Omental fat pad (tissue), 4 donors: ENCODE measurements at places on chromosomes 12 and 14.

- no peak for DNase-seq
These were observed 363.3 kb downstream of the PAWR start for GRCh38 chr12:79327465-79327864.

GRCh38 chr14:75561013-75561432, 17.4 kb upstream of the FLVCR2 start:
- DNase-seq: peak; percentile 61

GRCh38 chr12:116528065-116528464, 31.1 kb upstream of the MAP1LC3B2 start:
- no peak for DNase-seq

- DNase-seq: no peak
These were observed 141.5 kb downstream of the NTF3 start for GRCh38 chr12:5573390-5573789.

- DNase-seq: no peak
These were observed 48.5 kb downstream of the SAV1 start for GRCh38 chr14:50619569-50620141.

DNA sequence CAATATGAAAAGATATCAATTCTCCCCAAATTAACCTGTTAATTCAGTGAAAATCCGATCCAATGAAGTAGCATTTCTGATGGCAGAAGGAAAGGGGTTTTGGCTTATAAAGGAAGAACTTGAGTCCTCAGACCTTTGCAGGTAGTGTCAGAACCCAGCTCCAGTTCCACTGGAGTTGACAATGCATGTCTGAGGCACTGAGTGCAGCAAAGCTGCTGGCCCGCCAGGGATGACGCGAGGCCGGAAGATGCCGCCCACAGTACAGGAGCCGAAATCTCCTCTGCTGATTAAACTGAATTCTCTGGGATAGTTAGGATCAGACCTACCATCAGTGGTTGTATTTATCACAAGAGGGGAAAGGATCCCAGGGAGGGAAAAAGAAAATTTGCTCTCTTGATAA, 220.7 kb downstream of the MSRB3 start:
- no peak for DNase-seq
